ENCODE measurements at places on chromosomes 12 and 14.

DNA sequence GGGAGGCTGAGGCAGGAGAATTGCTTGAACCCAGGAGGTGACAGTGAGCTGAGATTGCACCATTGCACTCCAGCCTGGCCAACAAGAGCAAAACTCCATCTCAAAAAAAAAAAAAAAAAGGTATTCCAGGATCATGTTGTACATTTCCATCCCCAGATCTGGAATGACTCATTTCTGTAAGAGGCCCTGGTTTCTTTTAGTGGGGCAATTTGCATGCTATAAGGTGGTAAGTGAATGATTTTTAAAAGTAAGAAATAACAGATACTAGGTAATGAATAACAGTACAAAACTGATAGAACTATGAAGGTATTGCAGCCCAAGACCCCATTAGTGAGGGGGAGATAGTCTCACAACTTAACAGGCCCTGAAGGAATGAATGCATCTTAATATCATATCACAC lies 17.7 kb upstream of the ADCK1 start:
- no peak for DNase-seq

DNA sequence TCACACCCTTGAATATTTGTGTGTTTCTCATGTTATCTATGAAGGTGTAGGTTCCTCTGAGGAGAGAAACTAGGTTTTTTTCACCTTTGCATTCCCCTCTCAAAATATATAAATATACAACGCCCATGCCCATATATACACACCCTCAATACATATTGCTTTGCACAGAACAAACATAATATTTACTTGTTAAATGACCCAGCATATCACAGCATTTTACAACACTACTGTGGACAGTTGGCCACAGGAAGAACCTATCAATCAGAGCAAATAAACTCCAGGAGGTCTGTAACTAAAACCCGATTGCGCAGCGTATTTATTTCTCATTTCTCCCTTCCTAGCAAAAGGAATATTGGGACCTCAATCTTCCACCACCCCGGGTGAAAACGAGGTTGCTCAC lies 196.0 kb downstream of the SLC5A8 start:
- no peak for DNase-seq

DNA sequence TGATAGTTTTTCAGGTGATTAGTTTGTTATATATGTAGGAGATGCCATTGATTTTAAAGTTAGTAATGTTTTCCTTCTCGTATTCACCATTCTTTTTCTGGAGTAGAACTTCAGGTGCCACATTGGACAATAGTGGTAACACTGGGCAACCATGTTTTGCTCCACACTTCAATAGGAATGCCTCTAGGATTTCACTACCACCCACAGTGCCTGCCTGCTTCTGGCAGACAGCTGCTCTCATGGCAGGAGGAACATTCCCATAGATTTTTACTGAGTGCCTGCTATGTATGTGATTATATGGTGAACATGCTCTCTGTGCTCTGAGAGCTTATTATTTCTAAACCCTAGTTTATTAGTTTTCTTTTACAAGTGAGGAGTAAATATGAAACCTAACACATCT lies 53.7 kb downstream of the GCH1 start:
- DNase-seq = no peak

DNA sequence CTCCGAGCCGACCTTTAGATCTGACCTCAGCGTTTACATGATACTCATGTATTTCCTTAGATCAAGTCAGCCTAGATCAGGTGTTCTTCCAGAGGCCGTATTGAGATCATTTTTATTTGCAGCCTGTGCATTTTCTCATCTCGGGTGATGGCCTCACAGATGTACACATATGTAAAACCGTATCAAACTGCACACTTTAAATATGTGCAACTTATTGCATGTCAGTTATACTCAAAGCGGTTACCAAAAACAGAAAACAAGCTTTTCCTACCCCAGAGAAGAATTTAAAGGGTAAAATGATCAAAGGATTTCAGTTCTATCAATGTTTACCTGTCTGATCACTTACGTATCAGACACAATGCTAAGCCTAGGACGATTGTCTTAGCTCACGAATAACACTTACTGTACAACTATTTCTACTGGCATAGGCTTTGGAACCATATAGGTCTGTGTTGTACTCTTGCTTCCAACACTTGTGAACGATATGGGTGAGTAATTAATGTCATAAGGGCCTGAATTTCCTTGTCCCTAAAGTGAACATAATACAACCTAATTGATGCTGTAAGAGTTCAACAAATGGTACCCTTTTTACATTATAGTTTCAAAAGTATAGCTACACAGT lies 628 bp upstream of the LLPH start:
- DNase-seq = no peak

DNA sequence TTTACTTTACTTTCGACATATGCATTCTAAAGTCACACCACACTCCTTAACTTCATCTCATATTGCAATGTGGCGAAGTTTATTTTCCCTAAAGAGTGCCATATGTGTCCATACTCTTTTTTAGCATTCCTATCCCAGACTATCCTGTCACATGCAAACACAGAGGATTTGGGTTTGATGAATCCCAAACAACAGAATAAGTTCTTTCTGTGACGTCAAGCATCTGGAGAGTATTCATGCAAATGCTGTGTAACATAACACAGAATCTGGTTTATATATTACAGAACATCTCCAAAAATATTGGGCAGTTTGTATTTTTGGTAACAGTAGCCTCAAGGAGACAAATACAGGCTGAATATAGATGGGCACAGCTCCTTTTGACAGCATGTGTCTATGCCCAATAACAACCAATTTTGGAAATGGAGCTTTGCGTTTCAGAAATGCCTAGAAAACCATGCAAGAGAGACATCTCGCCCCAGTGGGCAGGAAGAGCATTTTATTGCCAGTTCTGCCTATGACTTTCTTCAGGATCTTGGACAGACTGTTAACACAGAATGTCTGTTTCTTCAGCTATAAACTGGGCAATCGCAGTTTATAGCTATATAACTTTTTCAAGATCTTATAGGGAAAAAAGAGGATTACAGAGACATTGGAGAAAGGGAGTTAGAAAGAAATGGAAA lies 190.8 kb downstream of the ADAMTS20 start:
- DNase-seq = no peak

DNA sequence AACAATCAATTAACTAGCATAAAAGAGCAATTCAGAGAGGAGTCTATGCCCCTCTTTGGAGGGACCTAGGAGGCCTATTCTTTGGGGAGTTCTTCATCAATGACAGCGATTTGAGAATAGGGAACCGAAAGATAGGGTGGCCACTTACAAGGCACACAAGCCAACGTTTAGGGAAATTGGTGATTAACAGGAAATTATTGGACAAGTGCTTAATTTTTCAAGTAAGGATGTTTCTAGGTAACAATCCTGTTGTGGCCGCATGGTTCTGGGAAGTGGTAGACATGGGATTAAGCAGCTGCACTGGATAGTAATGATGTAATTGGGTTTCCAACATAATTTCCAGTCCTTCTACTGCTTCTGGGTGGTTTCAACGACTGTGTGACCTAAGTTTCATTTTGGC lies 83.2 kb downstream of the HMGA2 start:
- DNase-seq = no peak

DNA sequence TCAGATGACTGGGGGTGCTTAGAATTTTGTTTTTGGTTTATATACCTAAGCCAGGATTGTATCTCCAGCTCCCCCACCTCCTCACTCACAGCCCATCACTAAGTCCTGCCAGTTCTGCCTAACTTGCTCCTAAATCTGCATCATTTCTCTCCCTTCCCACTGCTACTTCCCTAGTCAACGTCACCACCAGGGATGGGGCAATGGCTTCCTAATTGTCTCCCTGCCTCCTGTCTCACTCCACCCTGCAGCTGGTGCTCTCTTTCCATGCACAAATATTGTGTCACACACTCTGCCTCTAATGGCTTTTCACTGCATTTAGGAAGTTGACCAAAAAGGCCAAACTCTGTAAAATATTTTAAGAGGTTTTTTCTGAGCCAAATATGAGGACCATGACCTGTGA lies 11.5 kb downstream of the OAS2 start:
- DNase-seq = no peak

- no peak for DNase-seq
These were observed 53.3 kb upstream of the GTF2A1 start for GRCh38 chr14:81273961-81274575.

- DNase-seq = no peak
These were observed 19.1 kb upstream of the TBX3 start for GRCh38 chr12:114703060-114703493.

GRCh38 chr12:7012024-7012607 lies 6.2 kb downstream of the LPCAT3 start:
- DNase-seq = no peak

GRCh38 chr14:105742531-105742848 lies 216.1 kb downstream of the TMEM121 start:
- DNase-seq = no peak

DNA sequence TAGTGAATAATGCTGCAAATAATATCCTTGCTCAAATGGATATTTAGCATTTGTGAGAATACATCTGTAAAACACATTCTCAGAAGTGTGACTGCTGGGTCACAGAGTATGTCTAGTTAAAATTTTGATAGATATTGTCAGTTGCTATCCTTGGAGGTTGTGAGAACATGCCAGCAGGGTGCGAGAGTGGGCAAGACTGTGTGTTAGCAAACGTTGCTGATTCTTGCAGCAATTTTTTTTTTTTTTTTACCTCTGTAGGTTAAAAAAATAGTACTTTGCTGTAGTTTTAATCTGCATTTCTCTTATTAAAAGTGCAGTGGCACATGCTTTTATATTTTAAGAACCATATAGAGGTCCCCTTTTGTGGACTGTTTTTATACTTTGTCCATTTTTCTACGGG lies 4.5 kb upstream of the NYNRIN start:
- no peak for DNase-seq

DNA sequence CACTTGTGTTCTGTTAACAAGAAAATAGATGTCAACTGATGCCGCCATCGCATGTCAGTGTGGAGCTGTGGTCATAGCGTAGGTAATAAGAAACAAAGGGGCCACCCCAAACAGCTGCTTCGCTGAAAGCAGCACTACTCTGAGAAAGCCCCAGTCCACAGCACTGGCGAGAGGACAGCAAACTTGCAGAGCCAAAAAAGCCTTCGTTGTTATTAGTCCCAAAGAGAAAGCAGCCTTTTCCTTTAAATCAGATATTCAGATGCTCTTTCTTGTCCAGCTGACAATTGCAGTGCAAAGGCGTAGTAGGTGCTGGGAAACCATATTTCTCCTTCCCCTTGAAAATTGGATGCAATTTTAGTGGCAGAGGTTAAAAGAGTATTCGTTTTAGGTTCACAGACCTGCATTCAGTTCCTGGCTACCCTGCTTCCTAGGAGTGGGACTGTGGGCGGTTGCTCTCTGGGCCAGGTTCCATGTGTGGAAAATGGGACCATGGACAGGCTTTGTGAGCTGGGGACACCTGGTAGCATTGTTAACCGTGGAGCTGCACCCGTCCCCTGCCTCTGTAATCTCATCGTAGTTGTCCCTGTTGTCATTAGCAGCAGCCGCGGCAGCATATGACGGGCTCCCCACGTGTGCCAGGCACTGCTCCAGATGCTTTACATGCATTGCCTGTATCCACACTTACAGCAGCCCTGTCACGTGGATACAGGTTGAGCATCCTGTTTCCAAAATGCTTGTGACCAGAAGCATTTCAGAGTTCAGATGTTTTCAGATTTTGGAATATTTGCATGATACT lies 54.2 kb downstream of the ELK3 start:
- DNase-seq = no peak

GRCh38 chr12:67704071-67704470 lies 55.5 kb downstream of the DYRK2 start:
- DNase-seq = no peak

DNA sequence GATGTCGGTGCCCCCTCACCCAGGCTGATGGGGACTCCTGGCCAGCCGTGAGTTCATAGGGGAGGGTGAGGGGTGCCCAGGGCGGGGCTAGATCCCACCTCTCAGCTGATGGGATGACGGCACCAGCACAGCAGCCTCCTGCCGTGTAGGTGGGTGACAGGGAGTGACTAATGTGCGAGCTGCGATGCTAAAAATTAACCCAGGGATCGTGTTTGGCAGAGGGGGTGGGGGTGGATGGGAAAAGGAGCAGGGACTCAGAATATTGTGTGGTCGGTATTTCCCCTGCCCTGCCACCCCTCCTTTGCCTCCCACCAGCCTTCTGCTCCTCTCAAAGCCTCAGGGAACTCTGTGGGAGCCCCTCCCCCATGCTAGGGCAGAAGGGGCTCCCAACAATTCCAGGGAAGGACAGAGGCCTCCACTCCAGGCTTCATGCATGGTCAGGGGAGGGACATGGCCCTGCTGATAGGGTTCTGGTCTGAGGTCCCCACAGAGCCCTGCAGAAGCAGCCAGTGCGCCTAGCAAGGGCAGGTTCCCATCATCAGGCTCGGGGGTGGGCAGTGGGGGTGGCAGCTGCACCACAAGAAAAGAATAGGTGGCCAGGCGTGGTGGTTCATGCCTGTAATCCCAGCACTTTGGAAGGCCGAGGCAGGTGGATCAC lies 12.5 kb downstream of the TAMALIN start:
- no peak for DNase-seq

- DNase-seq = no peak
These were observed 206.2 kb downstream of the PPM1H start for GRCh38 chr12:62728741-62729140.

DNA sequence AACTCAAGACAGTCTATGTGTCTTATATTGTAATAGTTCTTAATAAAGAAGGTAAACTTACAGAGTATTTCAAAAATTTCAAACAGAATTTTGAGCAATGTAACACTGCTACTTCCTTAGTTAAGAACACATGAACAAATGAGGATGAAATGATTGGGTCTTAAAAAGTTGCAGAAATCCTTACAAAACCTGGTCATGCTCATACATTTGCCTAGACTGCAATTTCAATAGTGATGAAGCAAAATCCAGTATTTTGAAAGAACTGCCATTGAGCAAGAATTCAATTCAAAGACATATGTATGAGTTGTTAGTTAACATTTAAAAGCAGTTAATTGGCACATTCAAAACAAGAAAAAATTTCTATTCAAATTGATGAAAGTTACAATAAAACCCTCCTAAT lies 17.8 kb upstream of the HIF1A start:
- no peak for DNase-seq

DNA sequence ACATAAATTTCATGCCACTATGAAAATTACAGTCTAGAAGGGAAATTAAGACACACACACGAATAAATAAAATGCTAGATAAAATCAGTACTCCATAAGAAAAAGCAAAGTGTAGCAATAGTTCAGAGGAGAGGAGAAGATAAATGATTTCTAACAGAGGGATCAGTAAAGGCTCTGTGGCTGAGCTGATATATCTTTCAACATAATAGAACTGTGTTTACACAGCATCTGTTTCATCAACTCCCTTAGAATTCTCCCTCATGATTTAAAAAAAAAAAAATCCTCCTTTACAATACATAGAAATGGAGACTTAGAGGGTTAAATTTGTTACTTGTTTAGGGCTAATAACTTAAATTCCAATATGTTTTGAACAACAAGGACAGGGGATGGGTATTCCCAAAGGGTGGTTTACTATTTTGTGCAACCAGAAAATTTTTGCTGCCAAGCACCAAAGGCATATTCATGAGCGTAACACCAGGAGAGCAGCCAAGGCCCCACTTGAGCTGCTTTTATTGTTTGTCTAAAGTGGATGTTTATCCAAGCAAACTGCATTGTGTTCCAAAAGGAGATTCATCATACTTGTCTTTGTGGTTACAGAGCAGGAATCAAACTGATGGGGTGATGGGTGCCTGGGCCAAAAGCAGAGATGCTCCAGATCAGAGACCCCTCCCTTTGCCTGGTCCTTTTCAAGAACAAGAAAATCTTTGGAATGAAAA lies 162.7 kb downstream of the BMP4 start:
- DNase-seq = no peak
